COR-L47 (cell line): ENCODE measurements at places on chromosomes 7 and 10.
A peak's percentile ranks its signal among the peaks of the same experiment; 100 is the strongest.

DNA sequence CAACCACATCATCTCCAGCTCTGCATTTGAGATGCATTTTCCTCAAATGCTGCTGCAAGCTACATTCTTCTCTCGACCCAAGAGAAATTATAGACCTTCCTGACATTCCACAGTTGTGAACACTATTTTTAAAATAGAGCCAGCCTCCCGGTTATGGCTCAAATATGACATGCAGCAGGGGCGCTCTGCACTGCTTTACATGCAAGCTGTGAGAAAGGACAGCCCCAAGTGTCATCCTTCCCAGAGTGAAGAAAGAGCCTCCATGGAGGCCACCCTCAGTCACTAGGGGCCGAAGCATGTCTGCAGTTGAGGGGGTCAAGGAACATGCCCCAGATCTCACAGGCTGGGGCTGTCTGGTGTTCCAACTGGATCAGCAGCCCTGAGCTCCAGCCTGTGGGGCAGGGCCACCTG is 63.9 kb upstream of the CHST15 start:
- DNase-seq, result no peak

GRCh38 chr10:47453141-47454007 is 30.5 kb downstream of the ANXA8 start:
- no peak for DNase-seq

GRCh38 chr7:126210707-126211106 is 1042.0 kb downstream of the GRM8 start:
- no peak for DNase-seq

- no peak for DNase-seq
These were observed 973 bp downstream of the ATAD1 start for GRCh38 chr10:87816898-87817608.

DNA sequence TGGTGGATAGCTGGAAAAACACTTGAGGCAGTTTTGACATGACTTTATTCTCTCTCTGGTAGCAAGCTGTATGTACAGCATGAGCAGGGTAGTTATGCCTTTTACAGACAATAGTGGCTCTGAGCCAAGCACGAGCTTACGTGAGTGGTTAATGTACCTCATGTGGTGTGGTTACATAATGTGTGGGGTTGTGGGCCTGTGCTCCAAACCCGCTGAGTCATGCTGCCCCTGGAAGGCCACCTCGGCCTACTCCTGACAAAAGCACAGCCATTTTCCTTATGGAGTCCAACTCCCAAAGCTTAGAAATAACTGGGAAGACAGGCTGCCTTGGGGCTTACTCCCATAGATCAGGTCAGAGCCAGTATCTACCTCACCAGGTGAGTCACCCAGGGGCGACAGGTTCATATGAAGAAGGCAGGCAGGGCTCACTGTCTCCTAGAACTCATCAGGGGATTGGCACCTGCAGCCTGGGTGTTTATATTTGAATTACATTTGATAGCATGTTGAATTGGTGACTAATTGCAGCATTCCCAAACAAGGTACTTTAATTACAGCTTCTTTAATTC is 404.5 kb downstream of the ADRA2A start:
- DNase-seq, result peak; percentile 81

DNA sequence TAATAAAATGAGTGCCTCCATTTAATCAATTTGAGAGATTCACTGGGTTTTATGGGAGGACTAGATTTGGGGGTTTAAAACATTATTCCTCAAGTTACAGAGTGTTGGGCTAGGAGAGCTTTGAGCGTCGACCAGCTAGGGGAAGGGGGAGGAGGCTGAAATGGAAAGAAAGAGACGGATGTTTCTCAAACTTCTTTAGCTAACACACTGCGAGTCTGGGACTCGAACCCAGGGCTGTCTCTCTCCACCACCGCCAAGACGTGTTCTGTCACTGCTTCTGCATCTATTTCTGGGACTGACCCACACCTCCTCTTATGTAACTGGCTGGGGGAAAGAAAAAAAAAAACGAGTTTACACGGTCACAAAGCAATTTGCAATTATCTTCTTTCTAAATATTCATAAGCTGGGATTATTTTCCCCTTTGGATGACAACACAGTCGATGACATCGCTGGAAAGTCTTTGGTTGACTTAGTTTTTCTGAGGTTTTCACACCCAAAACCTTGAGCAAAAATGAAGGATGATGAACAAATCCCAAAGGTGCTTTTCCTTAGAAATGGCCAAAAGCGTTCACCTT is 27.2 kb downstream of the CHST15 start:
- no peak for DNase-seq

DNA sequence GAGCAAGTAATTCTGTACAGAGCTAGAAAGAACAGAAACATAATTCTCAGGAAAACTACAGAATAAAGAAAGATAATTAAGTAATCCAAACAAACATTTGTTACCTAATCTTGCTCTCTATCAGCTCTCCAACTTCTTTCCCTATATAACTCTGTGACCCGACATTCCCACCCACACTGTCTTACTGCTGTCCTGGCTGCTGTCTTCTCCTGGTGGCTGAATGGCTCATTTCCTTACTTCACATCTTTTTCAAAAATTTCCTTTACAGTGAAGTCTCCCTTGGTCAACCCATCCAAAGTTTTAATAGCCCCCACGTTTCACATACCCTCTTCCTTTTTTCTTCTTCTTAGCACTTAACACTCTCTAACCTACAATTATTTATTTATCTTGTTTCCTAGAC is 64.0 kb downstream of the HYCC1 start:
- DNase-seq, result no peak

DNA sequence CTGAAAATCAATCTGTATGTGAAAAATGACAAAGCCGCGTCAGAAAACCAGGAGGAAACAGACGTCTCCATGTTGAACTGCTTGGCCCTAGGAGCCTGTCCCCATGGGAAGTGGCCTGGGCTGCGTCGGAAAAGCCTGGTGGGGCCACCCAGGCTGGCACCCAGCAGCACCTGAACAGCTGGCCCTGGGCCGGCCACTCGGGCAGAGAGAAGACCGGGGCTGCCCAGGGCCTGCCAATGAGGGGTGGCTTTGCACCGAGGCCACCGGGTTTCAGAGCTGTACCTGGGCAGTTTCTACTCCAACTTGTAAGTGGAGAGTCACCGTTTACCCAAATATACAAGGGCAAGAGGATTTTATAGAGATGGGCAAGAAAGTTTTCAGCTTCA is 1.1 kb upstream of the FUOM start:
- DNase-seq, result no peak

DNA sequence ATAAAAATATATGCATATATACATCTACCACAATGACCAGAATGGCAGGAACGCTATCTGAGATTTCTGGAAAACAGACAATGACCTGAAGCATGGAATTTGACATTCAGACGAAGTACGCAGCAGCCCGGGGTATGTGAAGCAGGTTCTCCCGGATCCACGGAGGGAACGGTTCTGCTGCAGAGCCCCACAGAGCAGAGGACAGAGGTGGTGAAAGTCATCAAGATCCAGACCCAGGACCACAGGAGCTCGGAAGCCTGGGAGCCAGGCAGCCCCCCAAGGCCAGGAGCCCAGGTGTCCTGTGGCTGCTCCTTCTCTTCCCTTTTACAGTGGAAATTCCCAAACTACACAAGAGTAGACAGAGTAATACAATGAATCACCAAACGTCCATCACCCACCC is 42.1 kb upstream of the DNAAF5 start:
- no peak for DNase-seq

DNA sequence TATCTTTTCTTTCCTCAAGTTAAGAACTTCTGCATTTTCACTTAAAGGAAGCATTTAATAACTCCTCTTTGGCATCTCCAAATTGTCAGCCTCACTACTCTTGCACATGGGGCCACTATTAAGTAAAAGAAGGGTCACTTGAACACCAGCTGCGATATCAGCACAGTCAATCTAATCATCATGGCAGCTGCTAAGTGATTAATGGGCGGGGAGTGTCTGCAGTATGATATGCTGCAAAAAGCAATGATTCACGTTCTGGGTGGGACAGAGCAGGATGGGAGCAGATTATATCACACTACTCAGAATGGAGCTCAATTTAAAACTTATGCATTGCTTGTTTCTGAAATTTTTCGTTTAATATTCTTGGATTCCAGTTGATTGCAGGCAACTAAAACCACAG is 447.4 kb upstream of the PFKP start:
- no peak for DNase-seq

DNA sequence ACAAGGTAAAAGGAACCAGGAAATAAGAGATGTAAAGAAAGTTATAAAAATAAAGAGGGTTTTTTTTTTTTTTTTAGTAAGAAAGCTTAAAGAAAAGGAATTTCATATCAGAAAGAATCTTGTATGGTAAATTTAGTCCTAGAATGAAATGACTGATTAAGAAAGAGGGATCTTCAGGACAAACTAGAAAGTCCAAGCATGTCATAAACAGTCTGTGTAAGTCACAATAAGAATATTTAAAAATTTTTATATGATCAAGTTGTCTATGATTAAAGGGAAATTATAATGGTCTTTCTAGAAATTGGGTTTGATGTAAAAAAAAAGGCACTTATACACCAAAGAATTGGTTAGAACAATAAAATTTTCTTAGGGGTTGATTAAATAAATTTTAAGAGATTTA is 289.5 kb downstream of the XPNPEP1 start:
- DNase-seq, result no peak

DNA sequence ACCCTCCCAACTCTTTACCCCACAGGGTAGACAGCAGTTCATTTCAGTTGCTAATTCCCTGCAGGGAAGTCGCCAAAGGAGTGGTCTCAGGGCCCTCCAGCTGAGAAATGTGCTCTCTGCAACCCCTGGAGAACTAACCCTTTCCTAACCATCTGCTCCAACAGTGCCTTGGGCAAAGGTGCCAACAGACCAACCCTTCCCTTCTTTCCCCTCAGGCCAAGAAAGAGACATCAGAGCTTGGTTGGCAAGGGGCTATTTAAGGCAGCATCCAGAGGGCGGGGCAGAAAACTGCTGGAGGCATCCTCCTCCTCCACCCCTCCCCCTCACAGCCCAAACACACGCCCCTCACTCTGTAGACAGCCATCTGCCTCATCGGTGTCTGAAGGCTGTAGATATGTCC is 1.7 kb downstream of the SORBS1 start:
- DNase-seq, result no peak

- no peak for DNase-seq
These were observed 12.0 kb upstream of the KLHL7 start for GRCh38 chr7:23093546-23093945.
